NCI-H510A treated with DMSO at 0.1 percent for 48 hours (cell line): ENCODE measurements at places on chromosomes 11 and 22.

GRCh38 chr22:19988331-19988808, 28.3 kb downstream of the ARVCF start:
- DNase-seq = no peak

DNA sequence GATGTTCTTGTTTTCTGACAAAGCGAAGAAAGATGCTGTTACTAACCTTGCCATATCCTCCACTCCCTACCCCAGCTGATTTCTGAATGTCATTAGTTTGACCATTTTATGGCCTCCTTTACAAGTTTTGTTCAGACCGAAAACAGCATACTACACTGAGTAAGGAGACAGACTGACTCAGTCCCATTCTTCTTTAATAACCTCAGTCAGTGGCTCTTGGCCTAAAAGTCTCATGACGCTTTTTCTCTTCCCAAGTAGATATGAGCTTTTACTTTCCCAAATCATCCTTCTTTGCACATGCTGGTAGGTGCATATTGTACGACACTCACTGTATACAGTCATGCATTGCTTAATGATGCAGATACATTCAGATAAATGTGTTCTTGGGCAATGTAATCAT, 8.0 kb upstream of the FIBIN start:
- no peak for DNase-seq

- DNase-seq = no peak
Measured at GRCh38 chr11:18294862-18295261, 27.1 kb downstream of the HPS5 start.

- no peak for DNase-seq
Measured at GRCh38 chr11:75203138-75203537, 37.4 kb upstream of the TPBGL start.

GRCh38 chr11:122647736-122648275, 7.7 kb upstream of the UBASH3B start:
- no peak for DNase-seq

DNA sequence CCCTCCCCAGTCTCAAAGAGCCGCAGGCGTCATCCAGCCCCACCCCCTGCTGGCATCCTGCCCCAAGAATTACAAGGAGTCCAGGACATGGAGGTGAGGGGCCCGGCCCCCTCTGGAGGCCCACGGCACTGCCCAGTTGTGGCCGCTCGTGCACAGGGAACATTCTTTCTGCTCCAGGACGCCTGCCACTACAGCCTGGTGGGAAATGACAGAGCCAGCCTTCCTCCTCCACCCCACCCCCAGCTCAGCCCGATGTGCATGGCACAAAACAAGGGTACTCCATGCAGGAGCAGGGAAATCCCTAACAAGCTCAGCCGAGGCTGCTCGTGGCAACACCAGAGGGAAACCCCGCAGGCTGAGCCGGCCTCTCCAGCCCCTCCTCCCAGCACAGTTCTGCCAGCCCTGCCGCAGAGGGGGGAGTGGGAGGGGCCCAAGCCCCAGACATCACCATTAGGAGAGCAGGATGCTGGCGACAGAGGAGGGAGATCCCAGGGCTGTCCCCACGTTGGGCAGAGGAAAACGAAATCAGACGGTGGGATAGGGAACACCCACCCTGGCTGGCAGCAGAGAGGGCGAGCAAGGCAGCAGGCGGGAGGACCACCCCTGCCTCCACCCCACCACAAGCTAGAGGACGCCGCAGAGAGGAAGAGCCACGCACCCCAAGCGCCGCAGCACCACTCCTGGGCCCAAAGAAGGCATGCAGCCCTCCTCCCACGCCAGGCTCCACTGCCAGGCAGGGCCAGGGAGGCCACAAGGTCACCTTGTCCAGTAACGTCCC, 10.0 kb downstream of the IGSF9B start:
- peak; percentile 55 for DNase-seq

DNA sequence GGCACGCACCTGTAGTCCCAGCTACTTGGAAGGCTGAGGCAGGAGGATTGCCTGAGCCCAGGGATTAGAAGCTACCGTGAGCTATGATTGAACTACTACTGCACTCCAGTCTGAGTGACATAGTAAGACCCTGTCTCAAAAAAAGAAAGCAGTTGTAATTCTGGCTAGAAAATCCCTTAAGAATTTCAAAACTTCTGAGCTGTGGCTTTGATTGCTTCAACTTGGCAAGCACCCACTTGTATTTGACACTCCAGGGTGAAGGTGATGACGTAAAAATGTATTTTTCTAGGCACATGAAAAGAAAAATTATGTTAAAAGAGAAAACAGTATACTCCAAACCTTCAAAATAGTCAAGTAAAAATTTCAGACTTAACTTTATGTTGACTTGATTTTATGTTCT, 23.6 kb upstream of the ALKBH3 start:
- DNase-seq = no peak

DNA sequence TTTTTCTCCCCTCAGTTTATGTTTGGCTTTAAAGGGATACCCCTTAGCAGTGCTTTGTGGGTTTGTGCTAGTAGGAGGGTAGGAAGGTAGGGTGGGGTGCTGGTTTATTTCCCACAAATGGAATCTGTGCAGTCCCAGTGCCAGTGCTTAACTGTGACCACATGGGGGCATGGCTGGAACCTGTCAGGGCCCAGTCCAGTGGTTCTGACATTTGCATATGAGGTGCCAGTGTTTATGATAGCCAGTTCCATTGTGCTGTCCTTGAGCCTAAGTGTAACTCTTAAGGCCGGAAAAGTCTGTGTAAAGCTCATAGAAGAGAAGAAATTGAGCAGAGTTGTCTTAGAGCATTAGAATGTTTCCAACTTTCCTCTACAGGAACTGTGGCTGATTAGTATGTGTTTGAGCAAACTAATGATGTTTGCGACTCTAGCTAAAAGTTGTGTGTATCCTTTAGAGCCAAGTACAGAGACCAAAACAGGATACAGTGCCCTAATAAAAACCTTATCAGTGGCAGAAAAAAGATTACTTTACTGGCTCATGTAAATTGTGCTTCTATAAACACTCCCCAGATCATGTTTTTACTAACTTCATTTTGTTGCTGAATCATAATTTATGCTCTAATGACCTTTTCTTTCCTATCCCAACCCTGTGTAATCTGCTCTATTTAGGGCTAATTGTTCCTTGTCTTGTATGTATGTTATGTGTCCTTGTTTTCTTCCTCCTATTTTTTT, 38.1 kb downstream of the DIXDC1 start:
- no peak for DNase-seq

DNA sequence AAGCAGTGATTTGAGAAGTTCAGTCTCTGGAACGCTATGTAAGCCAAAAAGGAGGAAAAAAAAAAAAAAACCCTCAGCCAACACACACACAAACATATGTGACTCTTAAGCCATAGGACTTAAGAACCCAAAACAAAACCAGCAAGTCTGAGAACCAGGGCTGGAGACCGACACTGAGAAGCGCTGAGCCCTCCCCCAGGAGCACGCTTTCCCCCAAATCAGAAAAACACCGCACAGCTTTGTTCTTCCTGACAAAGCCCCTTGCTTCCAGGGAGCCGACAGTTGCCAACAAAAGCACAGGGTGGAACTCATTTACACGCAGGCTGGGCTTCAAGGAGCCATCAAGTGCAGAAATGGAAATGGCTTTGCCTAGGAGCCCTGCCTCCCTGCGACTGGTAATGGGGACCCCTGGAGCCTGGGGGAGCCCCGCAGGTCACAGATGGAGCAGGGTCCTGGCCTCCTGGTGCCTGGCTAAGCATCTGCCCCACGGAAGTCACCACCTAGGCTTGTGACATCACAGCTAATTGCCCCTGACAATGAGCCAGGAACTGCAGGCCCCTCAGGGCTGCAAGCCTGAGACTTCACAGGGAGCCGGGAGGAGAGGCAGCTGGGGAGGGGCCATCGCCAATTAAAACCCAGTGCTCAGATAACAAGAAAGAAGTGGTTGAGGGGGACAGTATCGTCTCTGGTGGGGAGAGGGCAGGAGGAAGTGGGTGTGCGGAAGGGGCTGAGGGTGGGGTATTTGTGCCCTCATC, 66.9 kb downstream of the NFAM1 start:
- no peak for DNase-seq

GRCh38 chr11:58222721-58223120, 6.0 kb downstream of the OR10Q1 start:
- DNase-seq = no peak

GRCh38 chr22:18059991-18060390, 17.8 kb upstream of the PEX26 start:
- no peak for DNase-seq

DNA sequence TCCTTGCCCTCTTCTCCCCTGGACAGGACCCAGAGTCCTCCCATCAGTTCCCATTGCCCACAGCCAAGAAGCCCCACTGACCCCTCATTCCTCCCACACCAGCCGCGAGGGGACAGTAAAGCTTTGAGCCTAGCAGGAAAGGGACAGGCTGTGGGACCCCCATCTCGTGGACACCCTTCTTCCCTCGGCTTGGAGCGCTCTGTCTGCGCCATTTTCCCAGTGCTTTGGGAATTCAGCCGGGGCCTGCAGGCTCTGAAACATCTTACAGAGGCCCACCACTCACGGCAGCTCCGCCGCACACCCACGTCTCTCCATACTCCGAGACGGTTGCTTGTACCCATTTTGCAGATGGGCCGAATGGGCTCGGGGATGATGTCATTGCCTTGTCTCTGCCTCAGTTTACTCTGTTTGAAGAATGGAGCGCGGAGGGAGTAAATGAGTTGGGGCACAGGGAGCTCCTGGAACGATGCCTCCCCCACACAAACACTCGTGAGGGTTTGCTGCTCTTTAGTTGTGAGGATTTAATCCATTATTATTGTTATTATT, 447.7 kb downstream of the TBC1D22A start:
- DNase-seq = no peak

- DNase-seq = no peak
Measured at GRCh38 chr22:20130731-20131596, 640 bp upstream of the ZDHHC8 start.

DNA sequence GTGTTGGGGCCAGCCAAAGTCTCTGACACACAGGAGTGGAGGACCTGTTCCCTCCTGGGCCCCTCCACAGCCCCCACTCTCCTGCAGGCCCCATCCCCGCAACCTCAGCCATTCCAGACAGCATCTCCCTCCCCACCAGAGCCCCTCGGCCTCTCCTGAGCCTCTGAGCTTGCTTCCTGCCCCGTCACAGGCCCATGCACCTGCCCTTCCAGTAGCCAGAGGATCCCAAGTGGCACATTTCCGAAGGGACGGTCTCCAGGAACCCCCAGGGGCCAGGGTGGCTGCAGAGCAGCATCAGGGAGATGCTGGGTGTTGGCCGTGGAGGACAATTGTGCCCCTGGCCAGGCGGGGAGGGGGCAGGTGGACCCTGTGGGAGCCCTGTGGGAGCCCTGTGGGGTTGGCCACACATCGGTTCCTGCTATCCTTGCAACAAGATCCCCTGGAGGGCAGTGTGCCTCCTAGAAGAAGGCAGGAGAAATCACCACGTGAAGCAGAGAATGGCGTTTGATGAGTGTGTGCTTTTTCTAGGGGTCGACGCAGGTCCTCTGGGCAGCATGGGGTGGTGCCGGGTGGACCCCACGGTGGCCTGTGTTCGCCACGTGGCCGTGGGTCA, 45.3 kb upstream of the PPARA start:
- no peak for DNase-seq

GRCh38 chr11:116636341-116636929, 136.4 kb downstream of the BUD13 start:
- no peak for DNase-seq

- DNase-seq = no peak
Measured at GRCh38 chr22:37068859-37069258, 17.3 kb downstream of the KCTD17 start.

DNA sequence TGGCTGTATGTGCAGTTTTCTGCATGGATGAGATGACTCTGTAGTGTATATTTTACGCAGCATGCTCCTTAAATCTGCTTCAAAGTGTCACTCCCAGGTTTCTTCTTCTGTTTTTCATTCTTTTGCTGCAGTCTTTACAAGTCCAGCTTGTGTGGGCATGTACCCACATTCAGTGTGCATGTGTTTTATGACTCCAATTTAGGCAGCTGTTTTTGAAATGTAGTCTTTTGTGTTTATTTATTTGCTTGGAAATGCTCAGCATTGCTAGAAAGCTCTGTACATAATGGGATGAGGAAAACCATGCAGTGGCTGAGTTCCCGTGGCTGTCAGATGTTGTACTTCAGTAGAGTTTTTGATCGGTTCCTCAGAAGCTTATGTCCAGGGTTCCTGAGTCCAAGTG, 138.5 kb downstream of the ARHGAP42 start:
- DNase-seq = no peak

GRCh38 chr11:110434952-110435779, 5.4 kb downstream of the FDX1 start:
- DNase-seq = peak; percentile 44

- no peak for DNase-seq
Measured at GRCh38 chr11:95304777-95305176, 73.8 kb upstream of the SESN3 start.

DNA sequence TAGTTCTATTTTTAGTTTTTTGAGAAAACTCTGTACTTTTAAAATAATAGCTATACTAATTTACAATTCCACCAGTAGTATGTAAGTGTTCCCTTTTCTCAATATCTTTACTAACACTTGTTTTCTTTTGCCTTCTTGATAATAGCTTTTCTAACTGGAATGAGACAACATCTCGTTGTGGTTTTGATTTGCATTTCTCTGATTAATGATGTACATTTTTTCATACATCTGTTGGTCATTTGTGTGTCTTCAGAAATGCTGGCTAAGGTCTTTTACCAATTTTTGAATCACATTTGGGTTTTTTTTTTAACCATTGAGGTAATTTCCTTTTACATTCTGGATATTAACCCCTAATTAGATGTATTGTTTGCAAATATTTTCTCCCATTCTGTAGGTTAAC, 258.9 kb downstream of the DYNC2H1 start:
- DNase-seq = no peak

- no peak for DNase-seq
Measured at GRCh38 chr11:2868506-2869133, 17.0 kb downstream of the CDKN1C start.

- DNase-seq = no peak
Measured at GRCh38 chr11:17434108-17434507, 42.5 kb downstream of the ABCC8 start.

DNA sequence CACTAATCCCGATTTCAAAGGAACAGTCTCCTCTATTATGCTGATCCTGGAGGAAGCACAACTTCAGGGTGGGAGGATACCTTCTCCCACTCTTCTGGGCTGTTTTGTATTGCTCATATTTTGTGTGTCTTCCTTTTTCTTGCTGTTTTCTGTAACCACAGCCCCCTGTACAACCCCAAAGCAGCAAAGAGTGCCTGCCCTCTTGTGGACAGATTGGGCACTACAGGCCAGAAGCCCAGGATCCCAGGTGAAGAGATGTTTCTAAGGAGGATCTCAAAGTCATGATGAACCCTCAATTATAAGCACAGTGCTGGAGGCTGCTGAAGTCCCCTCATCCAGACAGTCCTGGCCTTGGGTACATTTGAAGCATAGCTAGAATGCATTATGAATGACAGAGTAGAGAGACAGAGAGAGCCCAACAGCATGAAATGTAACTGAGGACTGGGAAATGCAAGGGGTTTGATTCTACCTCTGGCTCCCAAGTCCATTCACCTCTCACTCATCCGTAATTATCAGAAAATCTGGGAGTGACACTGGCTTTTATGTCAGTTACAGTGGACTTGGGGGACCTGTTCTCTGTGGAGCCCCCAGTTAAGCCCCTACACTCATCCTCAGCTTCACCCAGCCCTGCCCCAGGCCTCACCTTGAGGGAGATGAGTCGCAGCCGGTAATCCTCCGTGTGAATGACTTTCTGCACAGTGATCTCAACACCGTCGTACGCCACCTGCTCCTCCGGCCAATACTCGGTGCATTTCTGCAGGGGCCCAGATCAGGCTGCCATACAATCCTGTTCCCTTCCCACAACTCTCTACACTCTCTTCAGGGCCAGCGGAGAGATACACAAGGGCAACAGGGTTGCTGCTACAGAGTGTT, 6.2 kb upstream of the IGSF22 start:
- DNase-seq = no peak

- no peak for DNase-seq
Measured at GRCh38 chr11:19546325-19546724, 166.3 kb upstream of the NAV2 start.

GRCh38 chr11:44893308-44893822, 57.3 kb downstream of the TP53I11 start:
- DNase-seq = no peak
